ENCODE measurements at places on chromosomes 2 and 18. TPM values are rescaled to one million over a fixed set of nuclear protein-coding genes. Genes with fewer than 3 reads are reported as not detected.

HOXD13 gene
- total RNA-seq, result not detected

ARL6IP6 gene
- total RNA-seq, result 37.4 TPM

GFPT1 gene
- 43.8 TPM for total RNA-seq

COL3A1 gene
- total RNA-seq, result not detected

ABCG5 gene
- total RNA-seq, result not detected

MAL gene
- total RNA-seq, result 47.2 TPM

DUSP11 gene
- 36.7 TPM for total RNA-seq

SLC20A1 gene
- total RNA-seq, result 77.3 TPM

FBLN7 gene
- 24.4 TPM for total RNA-seq

TGFA gene
- 0.69 TPM for total RNA-seq

LAMA3 gene
- total RNA-seq, result 0.24 TPM

SS18 gene
- 74.0 TPM for total RNA-seq

ALPI gene
- not detected for total RNA-seq

GALR1 gene
- not detected for total RNA-seq

HOXD12 gene
- total RNA-seq, result not detected

CCDC85A gene
- total RNA-seq, result not detected

SMYD1 gene
- not detected for total RNA-seq

RTP5 gene
- 0.58 TPM for total RNA-seq
